ENCODE measurements at places on chromosomes 6 and 20. TPM values are rescaled to one million over a fixed set of nuclear protein-coding genes. Genes with fewer than 3 reads are reported as not detected.

Gene KCNK5
- 2.7 TPM for total RNA-seq

Gene WFDC12
- not detected for total RNA-seq

DNA sequence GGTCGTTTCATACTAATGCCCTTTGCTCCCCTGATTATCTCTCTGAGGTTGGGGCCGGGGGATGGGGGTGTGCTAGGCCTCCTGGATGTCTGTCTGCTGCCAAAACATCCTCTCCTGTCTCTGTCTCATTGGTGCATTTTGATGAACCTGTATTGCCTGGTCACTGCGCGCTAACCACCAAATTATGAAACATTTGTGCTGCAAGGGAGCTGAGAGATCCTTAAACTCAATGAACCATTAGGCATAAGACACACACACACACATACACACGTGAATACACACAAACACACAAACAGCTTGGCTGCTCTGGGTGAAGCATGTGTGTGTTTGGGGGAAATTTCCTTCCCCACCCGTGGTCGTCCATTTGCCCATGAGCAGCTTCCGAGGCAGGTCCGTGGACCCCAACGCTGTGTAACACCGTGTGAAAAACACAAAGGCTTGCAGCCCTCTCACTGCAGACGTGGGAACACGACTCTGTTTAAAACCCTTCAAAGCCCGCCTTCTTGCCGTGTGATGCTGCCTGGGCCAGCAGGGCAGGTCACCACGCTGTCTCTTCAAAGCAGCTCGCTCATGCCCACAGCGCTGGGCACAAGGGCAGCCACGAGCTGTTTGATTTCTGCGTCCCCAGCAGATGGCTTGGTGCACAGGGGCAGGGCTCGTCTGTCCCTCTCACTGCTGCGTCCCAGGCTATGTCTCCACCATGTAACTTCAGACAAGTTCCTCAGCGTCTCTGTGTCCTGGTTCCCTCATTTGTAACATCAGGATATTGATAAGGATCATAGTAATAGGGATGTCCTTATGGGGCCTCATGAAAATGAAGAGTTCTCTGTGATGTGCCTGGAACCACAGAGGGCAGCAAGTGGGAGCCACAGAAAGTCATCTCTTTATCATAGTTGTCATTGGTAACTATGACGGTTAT lies 96.8 kb downstream of the CDH26 start:
- no peak for DNase-seq

- no peak for DNase-seq
These were observed 33.7 kb downstream of the PREP start for GRCh38 chr6:105369145-105369544.

DNA sequence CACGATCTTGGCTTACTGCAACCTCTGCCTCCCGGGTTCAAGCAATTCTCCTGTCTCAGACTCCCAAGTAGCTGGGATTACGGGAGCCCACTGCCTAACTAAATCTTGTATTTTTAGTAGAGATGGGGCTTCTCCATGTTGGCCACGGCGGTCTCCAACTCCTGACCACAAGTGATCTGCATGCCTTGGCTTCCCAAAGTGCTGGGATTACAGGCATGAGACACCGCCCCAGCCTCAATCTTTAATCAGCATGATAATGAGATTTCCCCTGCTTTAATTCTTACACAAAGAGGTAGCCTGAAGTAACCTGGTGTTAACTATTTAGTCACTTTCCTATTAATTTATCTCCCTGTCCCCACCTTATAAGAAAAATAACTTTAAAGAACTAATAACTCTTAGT lies 31.3 kb upstream of the TRDN start:
- DNase-seq, result no peak

DNA sequence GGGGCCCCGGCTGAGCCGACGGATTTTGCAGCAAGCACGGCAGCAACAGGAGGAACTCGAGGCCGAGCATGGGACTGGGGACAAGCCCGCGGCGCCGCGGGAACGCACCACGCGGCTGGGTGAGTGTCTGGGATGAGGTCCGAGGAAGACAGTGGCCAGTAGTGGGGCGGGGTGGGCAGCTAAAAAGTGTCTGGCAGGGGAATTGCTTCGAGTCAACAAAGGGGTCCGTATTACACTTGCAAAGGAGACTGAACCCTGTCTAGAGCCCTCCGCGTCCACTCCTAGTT lies 356 bp downstream of the BYSL start:
- peak; percentile 17 for DNase-seq

GRCh38 chr6:159934181-159934580 lies 34.7 kb upstream of the IGF2R start:
- DNase-seq, result no peak

DNA sequence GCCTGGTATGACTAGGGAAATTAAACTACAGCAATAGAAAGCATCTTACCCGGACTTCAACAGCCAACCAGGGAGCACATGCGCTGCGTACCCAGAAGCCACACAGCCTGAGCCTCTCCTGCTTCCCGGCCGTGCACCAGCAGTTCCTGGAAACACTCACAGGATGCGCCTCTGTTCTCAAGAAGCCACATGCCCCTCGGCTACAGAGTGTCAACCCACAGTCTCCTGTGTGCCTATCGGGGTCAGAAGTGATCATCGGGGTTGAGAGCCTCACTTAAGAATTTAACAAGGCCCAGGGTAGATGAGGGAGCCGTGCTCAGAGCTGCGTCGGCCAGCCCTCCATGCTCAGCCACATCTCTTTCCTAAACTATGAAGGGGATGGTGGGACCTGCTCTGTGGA lies 147.2 kb upstream of the GGTLC1 start:
- no peak for DNase-seq

DNA sequence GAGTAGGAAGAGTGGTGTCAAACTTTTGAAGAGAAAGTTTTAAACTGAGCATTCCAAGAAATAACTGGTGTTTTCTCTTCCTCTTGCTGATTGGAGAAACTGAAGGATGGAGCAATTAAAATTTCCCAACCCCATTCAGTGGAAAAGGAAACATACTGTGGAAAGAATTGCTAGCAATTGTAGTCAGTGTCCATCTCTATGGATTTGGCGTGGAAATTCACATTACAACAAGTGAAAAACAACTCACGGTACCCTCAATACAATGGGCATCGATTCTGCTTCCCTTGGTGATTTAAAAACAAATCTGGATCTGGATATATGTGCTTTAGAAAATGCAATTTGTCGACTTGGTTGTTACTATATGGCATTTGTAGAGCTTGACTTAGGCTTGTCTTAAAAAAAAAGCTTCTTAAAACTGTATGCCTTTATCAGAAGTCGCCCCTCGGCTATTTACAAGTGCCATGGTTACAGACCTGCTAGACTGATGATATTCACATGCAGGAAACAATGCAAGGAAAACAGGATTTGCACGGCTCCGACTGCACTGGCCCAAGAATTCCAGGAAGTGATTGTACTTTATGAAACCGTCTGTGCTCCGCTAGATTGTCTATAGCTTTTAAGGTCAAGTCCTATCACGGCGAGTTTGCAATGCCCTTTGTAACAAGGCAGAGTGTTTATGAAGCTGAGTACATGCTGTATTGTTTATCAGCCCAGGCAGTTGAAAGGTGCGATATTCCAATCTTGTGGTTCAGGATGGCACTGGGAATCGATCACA lies 131.7 kb upstream of the PHACTR1 start:
- no peak for DNase-seq

GRCh38 chr20:1673424-1673823 lies 15.8 kb upstream of the SIRPG start:
- no peak for DNase-seq

Data from prostate gland (tissue), 2 donors.